ENCODE measurements at places on chromosomes 3 and 15.

DNA sequence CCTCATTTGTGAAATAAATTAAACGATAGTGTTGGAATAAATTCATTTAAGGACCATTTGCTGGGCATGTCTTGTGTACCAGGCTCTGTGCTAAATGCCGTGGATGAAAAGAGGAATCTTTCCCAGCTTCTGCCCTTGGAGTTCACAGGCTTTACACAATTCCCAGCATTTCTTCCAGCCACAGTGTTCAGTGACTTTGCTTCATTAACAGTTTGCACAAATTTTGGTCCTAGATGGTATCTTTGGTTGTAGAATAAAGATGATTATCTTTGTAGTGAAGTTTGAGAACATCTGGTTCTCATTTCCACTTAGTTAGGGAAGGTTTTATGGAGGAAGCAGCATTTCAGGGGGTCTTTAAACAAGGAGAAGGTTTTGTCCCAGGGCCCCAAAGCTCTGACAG lies 100.1 kb downstream of the LRTM1 start:
- no peak for DNase-seq

GRCh38 chr3:172259111-172259541 lies 189.1 kb downstream of the GHSR start:
- DNase-seq = peak; percentile 36

GRCh38 chr3:108488631-108489030 lies 21.8 kb downstream of the MYH15 start:
- peak; percentile 12 for DNase-seq

DNA sequence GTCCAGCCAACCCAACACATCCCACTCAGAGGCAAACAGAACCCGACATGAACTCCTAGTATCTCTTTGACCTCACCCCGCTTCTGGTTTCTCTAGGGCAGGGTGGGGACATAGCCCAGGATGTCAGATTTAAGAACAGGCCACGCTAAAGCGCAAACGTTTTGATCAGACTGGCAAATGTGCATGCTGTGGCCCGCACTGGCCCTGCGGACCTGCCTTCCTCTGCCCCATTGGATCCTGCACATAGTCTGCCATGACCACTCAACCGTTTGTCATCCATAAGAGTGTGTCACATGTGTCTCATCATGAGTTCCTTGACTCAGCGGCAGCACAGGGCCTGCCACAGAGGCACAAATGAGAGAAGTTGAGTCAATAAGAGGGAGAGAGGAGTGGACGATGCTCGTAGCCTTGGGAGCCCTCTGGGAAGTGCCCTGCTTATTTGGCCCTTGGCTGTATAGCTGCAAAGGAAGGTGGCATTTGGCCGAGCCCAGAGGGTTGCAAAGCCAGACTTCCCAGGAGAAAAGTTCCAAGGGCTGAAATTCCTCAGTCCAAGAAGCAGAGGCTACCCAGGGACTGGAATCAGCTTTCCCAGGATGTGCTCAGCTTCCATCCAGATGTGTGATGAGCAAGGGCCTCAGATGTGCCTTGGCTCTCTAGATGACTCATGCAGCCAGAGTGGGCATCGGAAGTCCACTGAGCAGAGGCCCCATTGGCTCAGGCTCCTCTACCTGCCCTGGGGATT lies 55.5 kb upstream of the SLCO2A1 start:
- DNase-seq = no peak

GRCh38 chr3:52392216-52392930 lies 52.5 kb downstream of the SEMA3G start:
- no peak for DNase-seq

GRCh38 chr3:182970811-182971418 lies 9.4 kb downstream of the DCUN1D1 start:
- DNase-seq = no peak

GRCh38 chr3:134711284-134711683 lies 60.5 kb upstream of the KY start:
- DNase-seq = no peak

DNA sequence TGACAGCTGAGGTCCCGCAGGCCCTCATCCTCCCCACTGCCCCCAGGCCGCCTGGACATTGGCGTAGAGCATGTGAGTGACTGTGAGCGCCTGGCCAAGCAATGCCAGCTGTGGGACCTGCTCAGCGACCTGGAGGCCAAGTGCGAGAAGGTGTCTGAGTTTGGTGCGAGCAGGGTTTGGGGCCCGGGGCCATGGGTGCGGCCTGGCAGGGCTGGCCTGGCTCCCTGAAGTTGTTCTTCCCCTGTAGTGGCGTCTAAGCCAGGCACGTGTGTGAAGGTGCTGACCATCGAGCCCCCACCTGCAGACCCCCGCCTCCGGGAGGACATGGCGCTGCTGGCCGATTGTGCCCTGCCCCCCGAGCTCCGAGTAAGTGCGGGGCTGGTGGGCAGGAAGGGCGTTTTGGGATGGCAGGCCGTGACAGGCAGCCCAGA lies 4.2 kb downstream of the ABTB1 start:
- DNase-seq = no peak
